Muscle of leg (tissue), 16 donors: ENCODE measurements at places on chromosomes 5 and 9. TPM values are rescaled to one million over a fixed set of nuclear protein-coding genes. Genes with fewer than 3 reads are reported as not detected.

DNA sequence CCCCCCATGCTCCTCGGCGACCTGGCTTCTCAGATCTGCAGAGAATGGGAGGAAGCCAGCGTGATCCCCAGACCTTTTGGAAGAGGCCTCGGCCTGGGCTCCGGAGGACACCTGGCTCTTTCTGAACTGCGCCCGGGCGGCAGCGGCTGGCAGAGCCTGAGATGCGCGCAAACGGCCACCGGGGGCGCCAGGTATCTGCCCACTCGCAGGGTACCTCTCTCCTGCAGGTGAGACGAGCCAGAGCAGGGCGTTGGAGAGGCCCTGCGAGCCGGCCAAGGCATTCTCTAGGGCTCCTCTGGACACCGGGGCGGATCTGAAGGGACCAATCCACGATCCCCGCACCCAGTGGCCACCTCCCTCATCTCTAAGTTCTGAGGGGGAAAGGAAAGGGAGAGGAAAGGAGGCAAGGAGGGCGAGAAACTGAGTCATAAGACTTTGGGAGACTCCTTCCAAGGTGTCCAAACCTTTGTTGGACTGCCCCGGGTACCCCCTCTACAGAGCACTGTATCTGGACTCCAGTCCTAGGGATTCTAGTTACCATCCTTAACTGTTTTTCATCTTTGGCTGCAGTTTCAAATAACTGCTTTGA is 55.0 kb upstream of the SLC46A2 start:
- no peak for DNase-seq

The MARCOL gene
- total RNA-seq = not detected

DNA sequence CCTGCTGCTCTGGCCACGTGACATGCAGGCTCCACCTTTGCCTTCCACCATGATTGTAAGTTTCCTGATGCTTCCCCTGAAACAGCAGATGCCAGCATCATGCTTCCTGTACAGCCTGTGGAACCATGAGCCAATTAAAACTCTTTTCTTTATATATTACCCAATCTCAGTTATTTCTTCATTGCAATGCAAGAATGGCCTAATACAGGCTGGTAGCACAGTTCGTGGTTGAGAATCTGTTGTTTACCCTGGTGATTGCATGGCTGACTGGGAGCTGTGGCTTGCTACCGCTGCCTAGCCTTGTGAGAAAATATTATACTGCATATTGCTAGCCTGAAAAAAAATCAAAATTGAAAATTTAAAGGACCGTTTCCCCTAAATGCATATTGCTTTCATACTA is 44.8 kb upstream of the PTPN3 start:
- DNase-seq = no peak

The C5orf24 gene
- 39.1 TPM for total RNA-seq

GRCh38 chr5:61290791-61291210 is 41.3 kb upstream of the ZSWIM6 start:
- no peak for DNase-seq

DNA sequence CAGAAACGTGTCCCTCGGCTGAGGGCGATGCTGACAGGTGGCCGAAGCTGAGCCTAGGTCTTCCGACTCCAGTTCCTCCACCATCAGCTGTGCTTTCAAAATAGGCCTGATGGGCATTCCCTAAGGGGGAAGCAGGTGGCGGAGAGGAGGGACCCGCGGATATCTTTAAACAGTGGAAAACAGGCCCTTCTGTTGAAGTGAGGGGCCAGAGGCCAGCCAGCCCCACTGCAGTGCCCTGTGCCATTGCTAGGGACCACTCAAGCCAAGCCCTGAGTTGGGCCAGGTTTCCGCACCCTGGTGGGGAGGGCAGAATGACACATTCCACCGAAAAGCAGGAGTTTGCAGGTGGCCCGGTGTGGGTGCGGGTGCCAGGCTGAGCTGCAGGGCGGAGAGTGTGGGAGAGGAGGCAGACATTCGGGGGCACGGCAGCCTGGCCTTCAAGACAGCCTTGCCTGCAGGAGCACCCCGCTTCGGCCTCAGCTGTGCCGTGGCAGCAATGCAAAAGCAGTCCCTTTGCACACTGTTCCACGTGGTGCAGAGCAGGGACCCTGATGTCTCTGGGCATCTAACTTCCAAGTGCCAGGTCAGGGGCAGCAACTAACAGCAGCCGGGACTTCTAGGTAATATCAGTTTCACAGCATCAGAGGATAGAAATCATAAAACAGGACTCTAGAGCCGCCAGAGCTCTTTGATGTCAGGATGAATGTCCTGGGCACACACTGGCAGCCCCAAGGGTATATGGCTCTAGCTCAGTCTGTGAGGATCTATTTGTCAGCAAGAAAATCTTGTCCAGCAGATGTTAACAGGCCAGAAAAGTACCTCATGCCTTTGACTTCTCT is 17.2 kb downstream of the HNRNPH1 start:
- DNase-seq = no peak

DNA sequence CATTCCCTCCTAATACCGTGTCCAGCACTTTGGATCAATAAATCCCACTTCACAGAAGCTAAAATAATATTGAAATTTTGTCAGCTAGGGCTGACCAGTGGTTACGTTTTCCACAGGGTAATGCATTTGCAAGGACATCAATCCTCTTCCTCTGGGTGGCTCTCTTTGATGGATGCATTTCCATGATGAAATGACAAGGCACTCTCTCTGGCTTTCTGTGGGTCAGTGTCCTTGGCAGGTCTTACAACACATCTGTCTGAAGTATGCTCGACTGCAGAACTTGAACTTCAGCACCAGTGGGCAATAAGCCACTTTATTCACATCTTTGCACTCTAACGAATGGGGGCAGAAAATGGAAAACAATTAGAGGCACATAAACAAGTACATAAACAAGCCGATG is 330.1 kb downstream of the ADAMTS6 start:
- DNase-seq = peak; percentile 68

DNA sequence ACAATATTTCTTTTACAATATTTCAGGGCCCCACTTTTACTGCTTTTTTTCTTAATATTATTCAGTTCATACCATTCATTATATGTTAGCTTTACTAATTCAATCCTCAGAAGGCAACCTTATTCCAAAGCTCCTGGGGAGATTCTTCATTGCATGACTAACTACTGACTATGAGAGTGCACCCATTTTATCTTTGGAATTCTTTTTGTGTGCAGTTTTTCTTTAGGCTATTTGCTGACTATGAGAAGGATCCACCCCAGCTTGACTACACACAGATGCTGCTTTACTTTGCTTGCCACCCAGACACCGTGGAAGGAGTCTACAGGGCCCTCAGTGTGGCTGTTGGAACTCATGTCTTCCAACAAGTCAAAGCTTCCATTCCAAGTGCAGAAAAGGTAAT is 56.9 kb upstream of the IL7R start:
- DNase-seq = no peak

The DMRT3 gene
- 0.09 TPM for total RNA-seq

GRCh38 chr9:113164536-113165300 is 13.9 kb downstream of the SLC31A2 start:
- peak; percentile 22 for DNase-seq

DNA sequence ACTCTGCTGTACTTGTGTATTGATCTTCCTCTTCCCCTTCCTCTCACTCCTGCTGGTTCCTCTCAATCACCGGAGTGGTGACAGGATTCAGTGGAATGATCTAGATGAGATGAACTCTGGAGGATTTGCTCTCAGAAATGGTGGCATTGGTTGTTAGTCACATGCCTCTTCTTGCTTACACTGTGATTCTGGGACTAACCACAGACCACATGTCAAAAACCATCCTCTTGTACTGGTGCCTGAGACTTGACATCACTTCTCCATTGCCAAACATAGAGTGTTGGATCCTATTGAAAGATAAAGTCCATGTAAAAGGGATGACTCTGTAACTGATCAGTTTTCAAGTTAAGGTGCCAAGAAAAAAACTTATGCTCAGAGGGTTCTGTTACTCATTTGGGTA is 506.5 kb downstream of the DMAC1 start:
- no peak for DNase-seq

DNA sequence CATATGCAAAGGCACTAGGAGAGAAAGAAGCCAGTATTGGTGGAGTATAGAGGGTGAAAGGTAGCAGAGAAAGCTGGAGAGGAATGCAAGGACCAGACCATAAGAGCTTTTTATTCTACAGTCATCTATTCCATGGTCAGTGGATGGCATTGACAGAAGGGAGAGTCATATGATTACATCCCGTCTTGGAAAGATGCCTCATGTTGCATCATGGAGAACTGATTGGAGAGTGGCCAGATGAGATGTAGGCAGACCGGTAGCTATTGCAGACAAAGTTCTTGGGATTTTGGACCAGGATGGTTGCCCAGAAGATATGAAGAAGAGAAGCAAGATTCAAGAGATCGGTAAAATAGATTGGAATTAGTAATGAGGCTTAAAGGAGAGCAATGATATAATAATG is 260.7 kb downstream of the CHSY3 start:
- no peak for DNase-seq

The BTNL8 gene
- total RNA-seq = 0.09 TPM

DNA sequence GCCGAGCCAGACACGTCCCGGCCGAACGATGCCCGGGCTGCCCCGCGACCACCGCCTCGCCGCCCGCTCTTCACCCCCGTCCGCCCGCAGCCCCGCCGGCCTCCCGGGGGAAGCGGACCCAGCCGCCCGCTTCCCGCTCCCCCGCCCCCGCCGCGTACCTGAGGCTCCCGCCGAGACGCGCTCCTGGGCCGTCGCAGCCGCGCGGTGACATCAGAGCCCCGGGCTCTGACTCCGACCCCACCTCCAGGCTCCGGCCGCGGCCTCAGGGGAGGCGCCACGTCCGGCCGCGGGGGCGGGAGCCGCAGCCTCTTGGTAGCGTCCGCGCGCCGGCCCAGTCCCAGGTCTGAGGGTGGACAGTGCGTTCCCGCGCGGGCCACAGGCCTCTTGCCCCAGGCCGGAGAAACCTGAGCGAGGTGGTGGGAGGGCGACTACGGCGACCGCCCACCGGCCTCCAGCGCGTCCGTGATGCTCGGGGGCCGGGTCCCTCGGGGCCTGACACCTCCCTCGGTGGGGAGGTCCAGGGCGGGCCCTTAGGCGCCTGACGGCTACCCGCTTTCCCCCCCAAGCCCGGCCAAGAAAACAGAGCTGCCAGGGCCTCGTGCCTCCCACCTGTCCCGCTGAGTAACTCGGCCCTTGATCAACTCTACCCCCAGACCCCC is at the start of gene SHROOM1:
TSS of gene SHROOM1 (minus strand) at position 212 of the 659 bp plus-strand sequence. CDS start 4,507 bp downstream, outside the sequence.
- peak; percentile 65 for DNase-seq

DNA sequence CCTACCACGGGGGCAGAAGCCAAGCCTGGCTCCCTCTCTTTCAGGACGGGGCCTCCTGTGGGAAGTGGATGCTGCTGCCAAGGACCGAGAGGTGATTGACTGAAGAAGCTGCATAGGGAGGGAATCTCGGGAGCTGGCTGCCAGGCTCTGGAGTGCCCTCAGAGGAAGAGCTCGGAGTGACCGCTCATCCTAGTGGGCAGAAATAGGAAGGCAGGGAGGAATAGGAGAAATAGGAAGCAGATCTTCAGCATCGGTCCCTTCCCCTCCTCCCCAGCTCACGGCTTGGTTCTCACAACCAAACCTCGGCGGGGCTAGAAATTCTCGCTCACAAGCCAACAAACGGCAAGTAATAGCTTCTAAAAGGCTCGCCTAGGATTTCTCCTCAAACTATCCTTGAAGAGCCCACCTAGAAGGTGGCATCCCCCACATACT is 159.9 kb upstream of the RAI14 start:
- DNase-seq = peak; percentile 55

The FAXDC2 gene
- total RNA-seq = 13.0 TPM

- peak; percentile 19 for DNase-seq
These were observed 453.4 kb upstream of the CTNND2 start for GRCh38 chr5:12357626-12358025.

DNA sequence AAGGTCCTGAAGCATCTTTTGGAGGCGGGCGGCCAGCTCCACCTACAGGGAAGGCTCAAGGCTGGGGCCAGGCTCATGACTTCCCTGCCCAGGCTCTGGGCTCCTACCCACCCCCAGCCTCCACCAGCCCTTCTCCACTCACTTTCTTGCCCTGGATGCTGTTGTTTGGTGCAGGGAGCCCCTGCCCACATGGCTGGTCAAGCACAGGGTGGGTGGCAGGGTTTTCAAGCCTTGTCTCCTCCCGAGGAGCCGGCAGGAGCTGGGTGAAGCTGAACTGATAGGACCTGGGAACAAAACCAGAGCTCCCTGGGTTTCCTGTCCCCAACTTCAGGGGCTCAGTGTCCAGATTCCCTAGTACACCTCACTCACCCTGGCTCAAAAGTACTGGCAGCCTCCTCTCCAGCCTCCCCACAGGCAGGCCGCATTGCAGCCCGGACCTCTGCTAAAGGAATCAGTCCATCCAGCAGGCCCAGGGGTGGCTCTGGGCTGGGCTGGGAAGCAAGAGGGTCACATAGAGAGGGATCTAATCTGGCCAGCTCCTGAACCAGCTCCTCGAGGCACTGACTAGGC is 6.9 kb downstream of the SHROOM1 start:
- DNase-seq = no peak

GRCh38 chr9:93127395-93127911 is 6.6 kb downstream of the NINJ1 start:
- DNase-seq = peak; percentile 80

The GRM6 gene
- total RNA-seq = not detected

DNA sequence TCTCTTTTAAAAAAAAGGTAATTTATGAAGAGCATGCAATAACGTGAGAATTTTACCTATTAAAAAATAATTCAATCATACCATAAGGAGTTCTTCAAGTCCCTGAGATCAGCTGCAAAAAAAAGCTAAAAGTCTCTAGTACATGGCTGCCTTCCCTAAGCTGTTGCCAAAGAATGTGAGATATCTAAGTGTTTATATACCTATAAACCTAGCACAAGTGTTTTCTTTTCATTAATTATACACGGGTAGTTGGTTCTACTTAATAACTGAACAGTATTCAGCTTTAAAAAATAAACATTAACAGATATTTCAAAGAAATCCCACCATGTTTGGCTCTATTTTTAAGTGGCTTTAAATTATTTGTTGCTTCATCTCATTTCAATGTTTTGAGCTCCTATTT is 25.9 kb downstream of the FNBP1 start:
- no peak for DNase-seq

GRCh38 chr9:98707166-98708102 is 1.3 kb downstream of the GABBR2 start:
- DNase-seq = peak; percentile 68

GRCh38 chr5:42940853-42941252 is 99.3 kb downstream of the ANXA2R start:
- DNase-seq = no peak

- no peak for DNase-seq
These were observed 926 bp upstream of the MYO10 start for GRCh38 chr5:16936989-16937438.

DNA sequence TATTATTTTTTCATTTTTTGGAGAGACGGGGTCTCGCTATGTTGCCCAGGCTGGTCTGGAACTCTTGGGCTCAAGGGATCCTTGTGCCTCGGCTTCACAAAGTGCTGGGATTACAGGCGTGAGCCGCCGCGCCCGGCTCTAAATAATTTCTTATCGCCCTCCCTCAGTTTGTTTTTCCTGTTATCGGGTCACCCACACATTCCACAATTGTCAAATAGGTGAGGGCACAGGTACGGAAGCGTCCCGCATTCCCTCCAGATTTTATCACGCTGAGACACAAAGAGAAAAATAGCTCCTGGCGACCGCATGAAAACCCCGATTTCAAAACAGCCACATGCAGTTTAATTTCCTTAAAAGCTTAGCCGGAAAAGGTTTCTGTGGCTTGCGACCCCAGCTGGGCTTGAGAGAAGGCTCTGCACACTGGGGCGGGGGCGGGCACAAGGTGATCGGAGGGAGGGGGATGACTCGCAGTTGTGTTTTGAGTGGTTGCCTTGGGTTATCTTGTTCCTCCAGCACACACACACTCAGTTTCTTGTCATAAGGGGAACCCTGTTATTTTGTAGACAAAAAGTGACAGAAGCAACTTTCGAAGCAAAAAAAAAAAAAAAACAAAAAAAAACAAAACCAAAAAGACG is 717 bp upstream of the IQGAP2 start:
- peak; percentile 85 for DNase-seq
